Omental fat pad (tissue), 4 donors: ENCODE measurements at places on chromosomes 16 and 17. TPM values are rescaled to one million over a fixed set of nuclear protein-coding genes. Genes with fewer than 3 reads are reported as not detected.

- no peak for DNase-seq
Measured at GRCh38 chr16:19291475-19291874, 5.9 kb downstream of the CLEC19A start.

- DNase-seq = no peak
Measured at GRCh38 chr16:2609827-2610470, 72.1 kb downstream of the PDPK1 start.

GRCh38 chr16:79127766-79128165, 472.8 kb downstream of the MAF start:
- no peak for DNase-seq

- no peak for DNase-seq
Measured at GRCh38 chr16:67006930-67007658, 18.7 kb downstream of the CES4A start.

The ZNF287 gene
- total RNA-seq = 1.9 TPM

The CIBAR2 gene
- not detected for total RNA-seq

The MRPL58 gene
- total RNA-seq = 28.0 TPM

The SERPINF2 gene
- total RNA-seq = 10.4 TPM

The CCL17 gene
- not detected for total RNA-seq

The TENT4B gene
- 10.7 TPM for total RNA-seq
